ENCODE measurements at places on chromosomes 6 and 20. TPM values are rescaled to one million over a fixed set of nuclear protein-coding genes. Genes with fewer than 3 reads are reported as not detected.

DNA sequence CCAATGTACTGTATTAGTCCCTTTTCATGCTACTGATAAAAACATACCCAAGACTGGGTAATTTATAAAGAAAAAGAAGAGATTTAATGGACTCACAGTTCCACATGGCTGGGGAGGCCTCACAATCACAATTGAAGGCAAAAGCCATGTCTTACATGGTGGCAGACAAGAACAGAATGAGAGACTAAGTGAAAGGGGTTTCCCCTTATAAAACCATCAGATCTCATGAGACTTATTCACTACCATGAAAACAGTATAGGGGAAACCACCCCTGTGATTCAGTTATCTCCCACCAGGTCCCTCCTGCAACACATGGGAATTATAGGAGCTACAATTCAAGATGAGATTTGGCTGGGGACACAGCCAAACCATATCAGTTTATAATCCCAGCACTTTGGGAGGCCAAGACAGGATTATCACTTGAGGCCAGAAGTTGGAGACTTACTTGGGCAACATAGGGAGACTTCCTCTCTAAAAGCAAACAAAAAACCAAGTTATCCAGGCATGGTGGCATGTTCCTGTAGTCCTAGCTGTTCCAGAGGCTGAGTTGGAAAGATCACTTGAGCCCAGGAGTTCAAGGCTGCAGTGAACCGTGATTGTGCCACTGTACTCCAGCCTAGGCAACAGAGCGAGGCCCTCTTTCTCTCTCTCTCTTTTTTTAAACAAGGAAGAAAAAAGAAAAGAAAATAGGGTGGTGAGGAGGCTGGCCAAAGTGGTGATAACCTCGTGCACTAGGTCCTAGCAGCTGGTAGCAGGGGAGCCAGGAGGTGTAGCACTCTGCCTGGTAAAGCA lies 22.9 kb upstream of the DDR1 start:
- DNase-seq, result no peak

HAO1 gene
- not detected for polyA plus RNA-seq

DNA sequence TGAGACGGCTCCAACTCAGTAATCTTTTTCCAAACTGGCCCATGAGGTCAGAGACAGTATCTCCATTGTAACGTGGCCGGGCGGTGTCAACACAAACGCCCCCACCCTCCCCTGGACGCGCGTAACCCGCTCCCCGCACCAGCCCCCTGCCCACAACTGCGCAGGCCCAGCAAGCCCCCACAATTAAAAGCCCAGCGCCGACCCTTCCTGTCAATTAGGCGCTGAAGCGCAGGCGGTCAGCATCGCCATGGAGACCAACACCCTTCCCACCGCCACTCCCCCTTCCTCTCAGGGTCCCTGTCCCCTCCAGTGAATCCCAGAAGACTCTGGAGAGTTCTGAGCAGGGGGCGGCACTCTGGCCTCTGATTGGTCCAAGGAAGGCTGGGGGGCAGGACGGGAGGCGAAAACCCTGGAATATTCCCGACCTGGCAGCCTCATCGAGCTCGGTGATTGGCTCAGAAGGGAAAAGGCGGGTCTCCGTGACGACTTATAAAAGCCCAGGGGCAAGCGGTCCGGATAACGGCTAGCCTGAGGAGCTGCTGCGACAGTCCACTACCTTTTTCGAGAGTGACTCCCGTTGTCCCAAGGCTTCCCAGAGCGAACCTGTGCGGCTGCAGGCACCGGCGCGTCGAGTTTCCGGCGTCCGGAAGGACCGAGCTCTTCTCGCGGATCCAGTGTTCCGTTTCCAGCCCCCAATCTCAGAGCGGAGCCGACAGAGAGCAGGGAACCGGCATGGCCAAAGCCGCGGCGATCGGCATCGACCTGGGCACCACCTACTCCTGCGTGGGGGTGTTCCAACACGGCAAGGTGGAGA lies at the start of the genes HSPA1A and HSPA1L:
Gene HSPA1A, plus strand, starts transcription at position 519 of the 814 bp plus-strand sequence. Its CDS starts 214 bp downstream, at position 733.
Gene HSPA1L, minus strand, starts transcription at position 259 of the 814 bp plus-strand sequence. CDS start 3,311 bp downstream, outside the sequence.
- peak; percentile 95 for DNase-seq

NHLRC1 gene
- polyA plus RNA-seq, result 2.8 TPM

DNA sequence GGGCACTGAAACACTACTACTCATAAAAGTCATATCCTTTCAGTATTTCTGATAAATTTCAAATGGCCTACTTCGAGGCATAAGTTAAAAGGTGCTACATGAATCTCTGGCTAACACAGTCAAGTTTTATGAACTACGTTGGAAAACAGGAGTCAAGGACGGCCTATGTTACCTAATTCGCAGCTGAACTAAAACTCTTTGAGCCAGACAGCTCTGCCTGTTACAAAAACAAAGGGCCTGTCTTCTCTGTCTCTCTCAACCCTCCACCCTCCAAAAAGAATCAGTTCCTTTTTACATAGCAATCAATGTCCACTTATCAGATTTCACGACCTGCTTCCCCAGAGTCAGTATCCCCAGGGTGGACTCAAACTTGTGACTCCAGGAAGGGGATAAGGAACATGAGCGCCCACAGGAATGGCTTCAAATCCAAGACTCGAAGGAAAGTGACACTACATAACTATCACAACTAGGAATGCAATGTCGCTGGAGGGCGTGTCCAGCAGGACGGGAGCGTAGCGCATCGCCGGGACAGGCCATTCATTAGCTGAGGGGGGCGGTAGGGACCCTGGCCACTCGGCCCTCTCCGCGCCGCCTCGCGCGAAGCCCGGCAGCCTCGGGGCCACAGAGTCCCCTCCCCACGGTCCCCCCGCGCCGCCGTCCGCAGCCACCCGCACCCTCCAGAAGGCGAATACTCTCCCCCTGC lies 591 bp downstream of the IBTK start:
- DNase-seq, result peak; percentile 66

- DNase-seq, result peak; percentile 91
Observed at GRCh38 chr6:43172104-43173007, 1.3 kb downstream of the SRF start.

DNA sequence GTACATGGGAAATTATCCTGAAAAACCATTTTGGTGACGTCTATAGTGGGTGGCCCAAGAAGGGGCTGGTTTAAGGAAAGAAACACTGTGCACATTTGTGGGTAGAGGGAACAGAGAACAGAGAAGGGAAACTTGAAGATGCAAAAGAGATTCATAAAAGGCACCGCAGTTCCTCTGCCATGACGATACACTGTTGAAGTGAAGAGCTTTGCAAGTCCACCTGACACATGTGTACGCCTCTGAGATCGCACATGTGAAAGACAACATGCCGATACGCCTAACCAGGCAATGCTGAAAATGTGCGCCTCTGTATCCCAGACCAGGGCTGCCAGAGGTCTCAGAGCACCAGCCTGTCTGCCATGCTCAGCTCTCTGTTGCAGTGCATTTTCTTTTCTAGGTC lies 180.9 kb downstream of the KIF16B start:
- no peak for DNase-seq

GRCh38 chr6:151655099-151655498 lies 152.4 kb upstream of the ESR1 start:
- DNase-seq, result no peak

DNA sequence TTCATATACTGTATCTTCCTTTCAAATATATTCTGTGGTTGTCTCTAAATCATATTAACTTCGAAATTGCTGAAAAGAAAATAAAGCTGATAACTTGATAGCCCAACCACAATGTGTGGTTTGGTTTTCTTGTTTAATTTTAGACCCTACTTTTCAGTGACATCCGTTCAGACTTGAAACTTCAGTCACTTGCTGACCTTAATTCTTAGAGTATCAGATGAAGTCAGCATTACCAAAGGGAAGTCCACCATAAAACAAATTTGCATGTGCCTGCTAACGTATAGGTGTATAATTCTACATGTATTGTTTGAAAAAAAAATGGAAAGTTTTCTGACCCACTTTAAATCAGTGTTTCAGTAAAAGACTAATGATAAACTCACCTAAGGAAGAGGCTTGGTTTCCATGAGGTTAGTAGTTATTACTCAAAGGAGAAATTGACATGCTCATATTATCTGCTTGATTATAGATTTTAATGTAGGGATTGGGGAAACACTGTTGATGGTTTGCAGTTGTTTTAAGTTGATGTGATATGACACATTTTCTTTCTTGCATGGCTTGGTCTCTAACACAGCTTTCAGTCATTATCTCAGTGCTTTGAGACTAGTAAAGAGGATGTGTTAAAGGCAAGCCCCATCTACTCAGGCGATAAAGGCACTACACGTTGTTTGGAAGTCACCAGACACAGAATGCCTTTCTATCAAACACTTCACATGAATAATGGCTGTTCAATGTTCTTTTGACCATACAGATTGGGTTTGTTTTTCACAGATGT lies 5.2 kb upstream of the IL17A start:
- DNase-seq, result no peak

DNA sequence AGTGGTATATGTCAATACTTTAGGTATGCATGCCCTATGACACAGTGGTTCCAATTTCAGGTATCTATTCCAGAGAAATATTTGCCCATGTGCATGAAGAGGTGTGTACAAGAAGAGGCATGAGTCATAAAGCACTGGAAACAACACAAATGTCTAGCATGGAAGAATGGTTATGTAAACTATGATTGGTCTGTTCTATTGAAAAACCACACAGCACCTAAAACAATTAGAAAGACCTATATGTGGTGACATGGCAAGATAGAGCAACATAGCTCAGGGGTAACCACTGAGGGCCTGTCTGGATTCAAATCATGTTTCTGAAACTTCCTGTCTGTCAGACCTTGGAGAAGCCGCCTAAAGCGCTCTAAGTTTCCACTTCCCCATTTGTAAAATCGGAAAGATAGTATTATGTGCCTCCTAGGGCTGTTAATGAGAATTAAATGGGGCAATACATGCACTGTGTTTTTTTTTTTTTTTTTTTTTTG lies 76.0 kb upstream of the SHLD1 start:
- no peak for DNase-seq

GRCh38 chr6:22457996-22458395 lies 111.4 kb upstream of the HDGFL1 start:
- DNase-seq, result no peak
